ENCODE measurements at places on chromosomes 6 and 20. TPM values are rescaled to one million over a fixed set of nuclear protein-coding genes. Genes with fewer than 3 reads are reported as not detected.

DNA sequence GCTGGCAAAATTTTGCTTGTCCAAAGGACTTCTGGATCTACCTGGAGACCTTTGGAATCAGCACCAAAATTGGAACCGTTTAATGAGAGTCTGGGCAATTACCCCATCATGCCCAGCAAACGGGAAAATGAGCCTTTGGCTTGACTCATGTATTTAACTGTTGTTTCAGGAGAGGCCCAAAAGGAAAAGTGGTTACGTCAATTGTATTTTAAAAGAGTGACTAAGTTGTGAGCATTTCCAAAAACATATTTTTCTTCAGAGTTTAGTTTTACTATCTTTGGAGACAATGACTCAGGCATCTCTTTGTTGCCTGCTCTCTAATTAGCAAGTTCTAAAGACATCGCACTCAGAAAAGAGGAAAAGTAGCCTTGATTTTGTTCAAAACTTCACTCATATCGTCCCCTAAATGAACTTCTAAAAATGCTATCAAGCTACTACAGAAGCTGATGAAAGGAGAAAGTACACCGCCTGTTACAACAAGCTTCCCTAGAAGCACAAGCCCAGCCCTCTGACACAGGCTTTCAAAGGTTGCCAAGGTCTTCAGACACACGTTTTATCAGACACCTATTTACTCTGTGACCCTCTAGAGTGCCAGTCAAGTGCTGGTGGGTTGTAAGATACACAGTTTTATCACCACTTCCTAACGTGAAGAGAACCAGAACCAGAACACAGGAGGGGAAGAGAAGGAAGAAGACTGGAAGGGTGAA is 146.2 kb downstream of the TBX18 start:
- peaks cover 4% of the 10 kb centered on the region for H3K27me3 ChIP-seq
- H3K36me3 ChIP-seq = no peaks in the 10 kb centered on the region
- H3K4me1 ChIP-seq = no peaks in the 10 kb centered on the region
- DNase-seq = no peak

- H3K4me3 ChIP-seq = no peak overlapping the region
- H3K27me3 ChIP-seq = no peaks in the 10 kb centered on the region
- no peaks in the 10 kb centered on the region for H3K36me3 ChIP-seq
- no peak overlapping the region for H3K27ac ChIP-seq
- DNase-seq = no peak
Measured at GRCh38 chr6:13032566-13032965, 295.8 kb downstream of the TBC1D7 start.

UNC5CL gene
- total RNA-seq = 5.1 TPM

- peaks cover 19% of the 10 kb centered on the region for H3K4me1 ChIP-seq
- no peaks in the 10 kb centered on the region for H3K36me3 ChIP-seq
- DNase-seq = no peak
Measured at GRCh38 chr6:33739571-33739970, 7.1 kb downstream of the IP6K3 start.

DNA sequence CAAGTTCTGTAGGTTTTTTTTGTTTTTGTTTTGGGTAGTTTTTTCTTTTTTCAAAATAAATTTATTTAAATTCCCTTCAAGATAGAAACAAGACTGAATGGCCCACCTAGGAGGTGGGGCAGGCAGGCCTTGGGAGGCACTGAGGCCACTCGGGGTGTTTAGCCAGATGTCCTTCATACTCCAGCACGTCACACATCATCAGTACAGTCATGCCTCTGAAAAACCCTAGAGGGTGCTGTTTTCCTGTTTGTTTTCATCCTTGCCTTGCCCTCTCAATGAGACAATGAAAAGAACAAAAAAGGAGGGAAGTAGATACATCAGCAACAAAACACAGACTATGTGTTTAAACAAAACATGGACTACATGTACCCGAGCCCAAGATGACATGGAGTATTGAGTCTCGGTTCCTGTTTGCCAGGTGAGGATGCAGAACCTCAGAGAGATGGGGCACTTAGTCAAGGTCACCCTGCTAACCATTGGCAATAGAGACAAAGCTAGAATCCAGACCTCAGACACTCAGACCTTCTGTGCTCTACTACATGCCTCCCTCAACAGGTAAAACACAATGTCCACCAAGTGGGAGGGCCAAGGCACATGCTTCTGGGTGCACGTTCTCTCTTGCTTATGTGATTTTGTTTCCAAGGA is 26.8 kb upstream of the CLIC5 start:
- H3K4me1 ChIP-seq = peaks cover 13% of the 10 kb centered on the region
- no peak for DNase-seq
- no peaks in the 10 kb centered on the region for H3K27me3 ChIP-seq
- H3K4me3 ChIP-seq = no peak overlapping the region

All from type B pancreatic cell (in vitro differentiated cells).